ENCODE measurements at places on chromosomes 13 and 19.

DNA sequence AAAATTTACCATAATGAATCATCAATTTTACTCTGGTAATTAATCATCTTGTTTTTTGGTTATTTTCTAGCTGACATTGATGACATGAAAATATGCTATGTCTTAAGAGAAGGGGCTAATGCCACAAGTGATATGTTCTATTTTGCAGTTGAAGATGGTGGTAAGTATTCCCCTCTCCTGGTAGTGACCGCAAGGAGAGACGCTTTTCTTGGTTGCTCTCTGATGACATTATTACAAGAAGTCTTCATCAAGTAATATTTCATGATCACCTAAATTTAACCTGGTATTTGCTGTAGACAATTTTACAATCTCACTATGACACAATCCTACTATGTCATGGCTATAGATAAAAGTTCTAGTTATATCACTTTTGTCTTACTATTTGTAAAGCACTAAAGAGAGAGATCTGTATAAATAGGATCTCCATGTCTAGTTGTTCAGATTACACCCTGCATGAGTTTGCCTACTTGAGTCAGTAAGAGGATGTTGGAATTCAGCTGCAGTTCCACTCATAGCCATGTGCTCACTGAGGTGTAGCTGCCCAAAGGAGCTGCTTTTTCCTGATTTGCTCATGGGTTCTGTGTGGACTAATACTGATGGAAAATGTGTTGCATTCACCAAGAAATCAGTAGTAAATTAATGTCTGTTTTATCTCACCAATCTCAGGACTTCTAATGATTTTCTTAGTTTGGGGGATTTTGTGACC lies 10.9 kb downstream of the FREM2 start:
- DNase-seq = no peak

DNA sequence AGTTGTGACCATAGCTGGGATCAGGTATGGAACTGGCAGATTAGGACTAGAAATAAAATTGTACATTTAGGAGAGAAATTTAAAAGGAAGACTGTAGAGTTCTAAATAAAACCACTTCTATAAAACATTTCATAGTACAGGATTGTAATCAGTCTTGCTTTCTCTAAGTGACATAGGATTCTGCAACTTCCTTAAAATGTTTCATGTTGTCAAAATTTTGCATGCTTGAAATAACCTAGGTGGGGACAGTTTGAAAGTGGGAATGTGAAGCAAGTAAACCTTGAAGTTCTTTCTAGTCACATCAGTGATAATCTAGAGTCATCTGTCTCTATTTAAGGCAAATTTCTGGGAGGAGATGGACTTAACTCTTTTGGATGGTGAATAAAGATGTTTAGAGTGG lies 6.7 kb downstream of the TM9SF2 start:
- DNase-seq = no peak

GRCh38 chr13:39451860-39452301 lies 151.1 kb downstream of the LHFPL6 start:
- no peak for DNase-seq

GRCh38 chr13:84776593-84776992 lies 894.3 kb upstream of the SLITRK1 start:
- DNase-seq = no peak

GRCh38 chr13:95289020-95289444 lies 12.2 kb downstream of the ABCC4 start:
- no peak for DNase-seq

GRCh38 chr13:63323441-63323840 lies 1907.8 kb upstream of the PCDH20 start:
- no peak for DNase-seq

DNA sequence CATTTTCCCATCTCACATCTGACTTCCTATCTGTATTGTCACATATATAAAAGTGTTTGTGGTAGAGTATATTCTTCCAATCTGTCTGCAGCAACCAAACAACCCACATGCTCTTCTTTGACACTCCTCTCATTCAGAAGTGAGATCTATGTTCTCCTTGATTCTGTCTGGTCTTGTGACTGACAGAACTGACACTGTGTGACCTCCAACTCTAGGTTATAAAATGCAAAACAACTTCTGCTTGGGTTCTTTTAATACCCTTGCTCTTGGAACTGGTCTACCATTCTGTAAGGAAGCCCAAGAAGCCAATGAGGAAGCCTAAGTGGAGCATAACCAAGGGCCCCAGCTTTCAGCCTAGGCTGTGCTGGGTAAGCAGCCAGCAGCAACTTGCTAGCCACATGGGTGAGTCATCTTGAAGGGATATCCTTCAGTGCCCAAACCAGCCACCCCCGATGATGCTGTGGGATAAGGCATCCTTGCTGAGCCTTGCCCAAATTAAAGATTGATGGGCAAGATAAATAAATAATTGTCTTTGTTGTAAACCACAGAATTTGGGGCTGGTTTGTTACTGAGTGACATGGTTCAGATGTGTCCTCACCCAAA lies 18.4 kb upstream of the ITM2B start:
- no peak for DNase-seq

DNA sequence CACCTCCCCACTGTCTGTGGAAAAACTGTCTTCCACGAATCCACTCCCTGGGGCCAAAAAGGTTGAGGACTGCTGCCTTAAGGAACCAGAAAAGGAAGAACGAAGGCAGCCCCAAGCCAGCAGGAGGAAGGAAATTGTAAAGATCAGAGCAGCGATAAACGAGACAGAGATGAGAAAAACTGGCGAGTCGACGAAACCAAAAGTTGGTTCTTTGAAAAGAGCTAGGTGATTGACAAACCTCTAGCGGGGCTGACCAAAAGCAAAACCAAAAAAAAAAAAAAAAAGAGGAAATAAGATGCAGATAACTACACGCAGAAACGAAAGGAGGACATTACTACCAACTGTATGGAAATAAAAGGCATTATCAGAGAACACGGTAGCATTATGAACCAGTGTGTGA lies 76.9 kb downstream of the GADD45B start:
- peak; percentile 95 for DNase-seq

DNA sequence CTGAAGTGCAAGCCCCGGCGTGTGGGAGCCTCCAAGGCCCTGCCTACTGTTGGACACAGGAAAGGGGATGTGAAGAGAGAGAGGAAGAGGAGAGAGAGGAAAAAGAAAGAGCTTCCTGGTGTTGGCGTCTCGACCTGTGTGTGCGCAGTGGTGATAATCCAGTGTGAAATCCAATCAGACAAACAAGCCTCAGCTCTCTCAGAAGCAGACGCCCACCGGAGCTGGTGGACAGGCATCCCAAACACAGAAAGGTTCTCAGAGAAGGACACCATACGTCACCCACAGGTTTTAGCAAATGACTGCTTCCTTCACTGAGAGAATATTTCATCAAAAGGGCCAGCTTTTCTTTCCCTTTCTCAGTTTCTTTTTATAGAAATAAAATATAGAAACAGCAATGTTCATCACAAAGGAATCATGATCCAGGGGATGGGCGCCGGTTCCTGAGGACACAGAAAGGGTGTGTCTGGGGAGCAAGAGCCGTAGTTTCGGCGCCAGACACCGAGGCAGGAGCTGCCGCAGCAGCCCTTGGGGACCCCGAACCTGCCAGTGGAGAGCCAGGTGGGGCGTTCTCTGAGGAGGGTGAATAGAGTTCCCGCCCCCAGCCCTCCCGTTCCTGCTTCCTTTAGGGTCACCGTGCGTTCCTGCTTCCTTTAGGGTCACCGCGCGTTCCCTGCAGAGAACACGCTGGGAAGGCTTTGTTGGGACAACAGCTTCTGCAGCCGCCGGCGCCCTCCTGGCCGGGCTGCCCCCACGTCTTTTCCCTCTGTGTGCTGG lies 145.8 kb upstream of the SOX1 start:
- DNase-seq = no peak

- no peak for DNase-seq
Observed at GRCh38 chr13:83100237-83100636, 782.0 kb downstream of the SLITRK1 start.

DNA sequence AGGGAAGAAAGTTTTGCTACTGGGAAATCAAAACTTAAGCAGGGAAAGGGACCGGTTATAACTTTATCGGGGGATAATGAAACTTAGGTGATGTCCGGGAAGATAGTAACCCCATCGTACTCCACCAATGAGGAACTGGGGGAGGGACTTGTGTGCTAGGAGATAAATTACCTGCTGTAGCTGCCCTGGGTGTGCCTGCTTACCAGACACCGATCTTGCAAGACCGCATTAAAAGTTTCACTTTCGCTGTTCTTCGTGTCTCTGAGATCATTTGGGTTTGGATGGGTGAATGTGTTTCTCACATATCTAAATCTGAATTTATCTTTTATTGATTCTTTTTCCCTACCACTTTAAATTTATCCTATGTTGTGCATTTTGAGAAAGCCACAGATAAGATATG lies 381.4 kb downstream of the SLITRK6 start:
- peak; percentile 82 for DNase-seq

DNA sequence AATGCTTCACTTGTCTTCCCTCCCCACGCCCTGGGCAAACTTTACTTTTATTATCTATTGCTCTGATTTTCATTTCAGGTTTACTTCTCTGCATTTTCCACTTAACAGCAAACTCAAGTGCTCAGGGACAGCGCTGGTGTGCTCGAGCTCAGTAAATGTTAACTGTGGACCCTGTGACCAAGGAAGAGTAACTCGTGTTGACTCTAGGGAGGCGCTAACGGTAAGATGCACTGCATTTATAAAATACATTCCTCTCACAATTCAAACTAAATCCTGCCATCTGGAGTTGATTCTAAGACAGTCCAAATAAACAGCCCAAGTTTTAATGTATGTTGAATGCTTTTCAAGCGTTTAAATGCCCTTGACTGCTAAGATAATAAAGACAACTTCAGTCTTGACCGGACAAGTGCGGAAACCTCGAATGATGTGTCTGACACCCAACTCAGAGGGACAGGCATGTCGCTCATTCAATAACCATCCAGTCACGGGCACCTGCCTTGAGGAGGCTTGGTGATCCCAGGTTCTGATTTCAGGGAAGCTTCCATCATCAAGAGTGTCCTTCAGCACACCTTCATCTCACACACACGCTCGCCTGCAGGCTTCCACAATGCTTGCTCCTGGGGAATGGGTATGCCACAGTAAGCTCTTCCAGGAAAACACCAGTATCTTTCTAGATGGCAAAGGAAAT lies 93.2 kb downstream of the STK24 start:
- DNase-seq = no peak

DNA sequence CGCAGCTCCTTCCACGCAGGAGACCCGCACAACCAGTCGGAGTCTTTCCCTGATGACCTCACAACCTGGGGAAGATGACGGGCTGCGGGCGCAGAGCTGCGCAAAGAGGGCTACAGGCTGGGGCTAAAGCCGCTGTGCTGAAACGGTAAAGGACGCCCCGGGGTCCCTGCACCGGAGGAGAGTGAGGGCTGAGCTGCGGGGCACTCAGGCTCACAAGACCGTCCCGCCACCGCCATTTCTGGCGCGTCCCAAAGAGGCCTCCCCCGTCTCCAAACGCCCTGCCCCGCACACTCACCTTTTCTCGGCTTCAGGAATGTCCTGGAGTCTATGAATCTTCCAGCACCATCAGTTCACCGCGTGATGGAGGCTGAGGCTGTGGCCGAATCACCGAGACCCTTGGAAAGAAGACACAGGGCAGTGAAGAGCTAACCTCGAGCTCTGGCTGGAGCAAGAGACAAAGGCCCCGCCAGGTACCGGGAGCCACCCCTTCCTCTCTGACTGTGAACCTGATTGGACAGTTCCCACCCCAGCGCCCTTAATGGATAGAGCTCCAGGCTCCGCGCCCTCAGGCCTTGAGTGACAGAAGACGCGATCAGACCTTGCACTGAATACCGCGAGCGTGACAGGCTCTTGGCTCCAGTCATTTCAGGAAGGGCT lies 41.8 kb upstream of the ZNF429 start:
- no peak for DNase-seq

DNA sequence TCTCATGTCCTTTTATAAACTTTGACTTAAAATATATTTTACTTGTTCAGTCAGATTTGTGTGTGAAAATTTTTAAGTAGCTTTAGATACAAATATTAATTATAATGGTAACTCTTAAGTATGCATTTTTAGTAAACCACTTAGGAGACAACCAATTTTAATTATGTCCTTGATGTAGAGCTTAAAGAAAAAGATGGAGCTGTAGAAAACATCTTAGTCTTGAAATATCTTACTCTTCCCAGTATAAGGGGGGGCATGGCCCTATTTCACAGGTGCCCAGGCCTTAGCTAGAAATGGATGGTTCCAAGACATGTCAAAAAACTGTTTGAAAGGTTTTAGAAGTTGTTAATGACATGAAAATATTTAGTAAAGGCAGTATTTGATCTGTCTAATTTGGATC lies 43.4 kb upstream of the CEACAM21 start:
- no peak for DNase-seq

- DNase-seq = no peak
Observed at GRCh38 chr13:97316390-97316789, 94.3 kb downstream of the MBNL2 start.

- no peak for DNase-seq
Observed at GRCh38 chr13:35552172-35552844, 75.8 kb upstream of the MAB21L1 start.

GRCh38 chr13:35855531-35856019 lies 275.6 kb downstream of the DCLK1 start:
- DNase-seq = no peak

DNA sequence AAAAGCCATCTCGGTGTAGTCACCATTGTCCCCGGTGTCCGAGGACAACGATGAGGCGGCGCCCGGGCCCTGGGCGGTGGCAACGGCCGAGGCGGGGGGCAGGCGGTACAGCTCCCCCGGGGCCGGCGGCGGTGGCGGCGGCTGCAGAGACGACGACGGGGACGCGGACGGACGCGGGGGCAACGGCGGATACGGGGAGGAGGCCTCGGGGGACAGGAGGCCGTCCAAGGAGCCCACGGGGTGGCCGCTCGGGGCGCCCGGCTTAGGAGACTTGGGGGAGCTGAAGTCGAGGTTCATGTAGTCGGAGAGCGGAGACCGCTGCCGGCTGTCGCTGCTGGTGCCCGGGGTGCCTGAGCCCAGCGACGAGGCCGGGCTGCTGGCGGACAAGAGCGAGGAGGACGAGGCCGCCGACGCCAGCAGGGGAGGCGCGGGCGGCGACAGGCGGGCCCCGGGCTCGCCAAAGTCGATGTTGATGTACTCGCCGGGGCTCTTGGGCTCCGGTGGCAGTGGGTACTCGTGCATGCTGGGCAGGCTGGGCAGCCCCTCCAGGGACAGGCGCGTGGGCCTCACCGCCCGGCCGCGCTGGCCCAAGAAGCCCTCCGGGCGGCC lies 3.5 kb downstream of the IRS2 start:
- no peak for DNase-seq

- DNase-seq = peak; percentile 87
Observed at GRCh38 chr19:35247526-35248309, 1.1 kb upstream of the LSR start.

DNA sequence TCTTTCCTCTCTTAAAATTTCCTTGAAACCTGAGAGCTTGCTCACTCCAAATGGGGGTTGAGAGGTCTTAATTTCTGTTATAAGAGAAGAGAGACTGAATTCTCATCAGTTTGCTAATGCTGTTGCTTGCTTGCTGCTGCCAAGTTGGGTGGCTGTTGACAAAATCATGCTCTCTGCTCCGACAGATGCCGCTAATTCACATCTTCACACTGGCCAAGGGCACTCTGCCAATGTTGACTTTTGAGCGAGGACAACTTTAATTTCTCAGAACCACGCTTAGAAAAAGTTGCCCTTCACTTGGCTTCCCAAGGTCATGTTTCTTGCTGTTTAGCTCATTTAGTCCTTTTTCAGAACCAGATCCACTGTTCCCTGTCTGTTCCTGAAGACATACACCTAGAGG lies 402.9 kb downstream of the HS6ST3 start:
- no peak for DNase-seq

GRCh38 chr13:39364947-39365468 lies 238.0 kb downstream of the LHFPL6 start:
- no peak for DNase-seq
